ENCODE measurements at places on chromosomes 13 and 19. TPM values are rescaled to one million over a fixed set of nuclear protein-coding genes. Genes with fewer than 3 reads are reported as not detected.

DNA sequence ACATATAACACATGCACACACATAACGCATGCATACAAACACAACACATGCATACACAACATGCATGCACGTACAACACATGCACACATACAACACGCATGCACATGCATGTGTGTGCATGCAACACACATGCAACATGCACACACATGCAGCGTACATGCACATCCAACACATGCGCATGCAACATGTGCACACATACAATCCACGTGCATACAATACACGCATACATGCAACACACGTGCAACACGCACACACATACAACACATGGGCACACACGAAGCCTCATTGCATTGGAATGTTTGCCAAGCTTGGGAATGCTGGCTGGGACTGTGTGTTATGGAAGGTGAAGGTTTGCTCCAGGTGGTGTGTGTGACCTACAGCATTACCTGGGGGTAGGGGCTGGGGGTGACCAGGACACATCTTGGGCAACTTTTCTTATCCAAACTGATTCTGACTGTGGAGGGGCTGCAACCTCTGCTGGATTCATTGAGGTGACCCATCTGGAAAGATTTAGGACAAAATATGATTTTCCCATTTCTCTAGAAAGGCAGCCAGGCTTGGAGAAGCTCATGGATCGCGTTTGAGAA is 58.9 kb downstream of the SPACA7 start:
- no peak for DNase-seq

DNA sequence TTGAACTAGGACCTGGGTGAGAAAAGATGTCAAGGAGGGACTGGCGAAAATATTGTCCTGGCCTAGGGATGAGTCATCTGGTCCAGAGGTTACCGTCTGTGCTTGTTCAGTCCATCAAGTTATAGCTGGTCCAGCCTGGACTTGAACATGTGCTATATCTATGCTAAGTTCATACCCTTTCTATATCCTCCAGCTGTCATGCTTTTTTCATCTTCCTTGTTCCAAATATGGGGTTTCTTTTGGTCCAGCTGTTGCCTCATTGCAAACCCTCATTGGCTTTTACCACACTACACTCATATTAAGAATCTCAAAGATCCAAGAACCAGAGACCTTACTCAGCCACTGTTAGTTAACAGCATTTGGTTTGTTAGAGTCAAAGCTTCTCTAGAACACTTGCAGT is 19.1 kb upstream of the KLF12 start:
- no peak for DNase-seq

- DNase-seq = no peak
Observed at GRCh38 chr13:112014857-112015256, 52.1 kb upstream of the SOX1 start.

GRCh38 chr19:48713041-48713863 is 6.3 kb downstream of the MAMSTR start:
- no peak for DNase-seq

DNA sequence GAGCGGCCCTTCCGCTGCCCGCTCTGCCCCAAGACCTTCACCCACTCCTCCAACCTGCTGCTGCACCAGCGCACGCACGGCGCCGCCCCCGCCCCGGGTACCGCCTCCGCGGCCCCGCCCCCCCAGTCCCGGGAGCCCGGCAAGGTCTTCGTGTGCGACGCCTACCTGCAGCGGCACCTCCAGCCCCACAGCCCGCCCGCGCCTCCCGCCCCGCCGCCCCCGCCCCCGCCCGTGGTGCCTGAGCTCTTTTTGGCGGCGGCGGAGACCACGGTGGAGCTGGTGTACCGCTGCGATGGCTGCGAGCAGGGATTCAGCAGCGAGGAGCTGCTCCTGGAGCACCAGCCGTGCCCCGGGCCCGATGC is 3.2 kb upstream of the NAT14 start:
- DNase-seq = no peak

DNA sequence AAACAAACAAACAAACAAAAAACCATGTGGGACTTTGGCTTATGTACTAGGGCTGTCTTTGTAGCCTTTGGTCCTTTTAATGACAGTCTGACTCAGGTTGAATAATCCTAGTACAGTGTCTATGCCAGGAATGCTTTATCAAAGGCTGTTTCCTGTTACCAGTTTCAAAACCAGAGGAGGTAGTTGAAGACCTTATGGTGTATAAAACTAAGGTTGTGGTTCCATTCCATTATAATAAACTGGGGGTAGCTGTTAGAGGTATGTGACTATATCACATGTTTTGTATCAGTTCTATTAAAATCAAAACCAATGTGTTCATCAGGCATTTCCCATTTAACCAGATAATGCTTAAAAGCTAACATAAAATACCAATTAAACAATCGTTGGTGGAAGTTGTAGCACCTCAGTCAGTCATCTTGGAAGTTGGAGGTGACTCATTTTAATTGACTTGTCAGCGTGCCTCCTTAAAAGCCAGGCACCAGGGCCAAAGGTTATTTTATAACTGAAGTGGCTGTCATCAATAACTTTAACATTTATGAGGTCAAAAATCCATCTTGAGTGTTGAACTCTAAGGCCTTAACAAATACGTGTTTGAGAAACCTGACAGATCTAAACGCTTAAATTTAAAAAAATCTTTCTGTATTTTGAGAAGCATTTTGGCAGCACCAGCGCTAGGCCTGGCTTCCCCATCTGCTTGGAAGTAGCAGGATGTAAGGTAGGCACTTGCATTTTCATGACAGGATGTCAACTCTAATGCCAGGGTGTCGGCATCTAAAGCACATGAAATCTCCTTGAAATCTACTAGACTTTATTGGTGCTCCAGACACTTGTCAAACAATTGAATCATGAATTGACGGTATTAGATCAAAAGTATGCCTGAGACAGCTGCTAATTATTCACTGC is 162.5 kb downstream of the LMO7 start:
- no peak for DNase-seq

GRCh38 chr13:31322026-31322425 is 122.3 kb downstream of the B3GLCT start:
- DNase-seq = no peak

DNA sequence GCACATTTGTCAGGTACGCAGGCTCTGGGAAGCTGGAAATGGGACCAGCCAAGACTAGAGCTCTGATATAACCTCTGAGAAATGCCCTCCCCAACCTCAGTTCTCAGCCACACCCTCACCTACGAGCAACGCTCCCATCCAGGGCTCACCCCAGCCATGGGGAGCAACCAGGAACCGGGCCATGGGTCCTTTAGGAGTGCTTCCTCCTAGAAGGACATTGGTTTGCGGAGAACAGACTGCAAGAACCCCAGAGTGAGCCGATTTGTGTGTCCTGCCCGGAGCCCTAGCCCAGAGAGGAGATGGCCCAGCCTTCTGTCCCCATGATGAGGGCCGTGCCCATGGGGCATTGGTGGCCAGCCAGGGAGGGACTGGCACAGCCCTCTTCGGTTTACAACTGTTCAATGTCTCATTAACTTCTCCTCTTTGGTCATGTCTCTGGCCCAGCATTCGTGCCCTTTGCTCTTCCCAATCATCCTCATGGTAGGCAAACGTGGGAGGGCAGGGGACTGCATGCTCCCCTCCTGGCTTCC is 32.9 kb upstream of the IGSF23 start:
- DNase-seq = no peak

- DNase-seq = no peak
Observed at GRCh38 chr13:40375489-40376171, 290.8 kb downstream of the FOXO1 start.

DNA sequence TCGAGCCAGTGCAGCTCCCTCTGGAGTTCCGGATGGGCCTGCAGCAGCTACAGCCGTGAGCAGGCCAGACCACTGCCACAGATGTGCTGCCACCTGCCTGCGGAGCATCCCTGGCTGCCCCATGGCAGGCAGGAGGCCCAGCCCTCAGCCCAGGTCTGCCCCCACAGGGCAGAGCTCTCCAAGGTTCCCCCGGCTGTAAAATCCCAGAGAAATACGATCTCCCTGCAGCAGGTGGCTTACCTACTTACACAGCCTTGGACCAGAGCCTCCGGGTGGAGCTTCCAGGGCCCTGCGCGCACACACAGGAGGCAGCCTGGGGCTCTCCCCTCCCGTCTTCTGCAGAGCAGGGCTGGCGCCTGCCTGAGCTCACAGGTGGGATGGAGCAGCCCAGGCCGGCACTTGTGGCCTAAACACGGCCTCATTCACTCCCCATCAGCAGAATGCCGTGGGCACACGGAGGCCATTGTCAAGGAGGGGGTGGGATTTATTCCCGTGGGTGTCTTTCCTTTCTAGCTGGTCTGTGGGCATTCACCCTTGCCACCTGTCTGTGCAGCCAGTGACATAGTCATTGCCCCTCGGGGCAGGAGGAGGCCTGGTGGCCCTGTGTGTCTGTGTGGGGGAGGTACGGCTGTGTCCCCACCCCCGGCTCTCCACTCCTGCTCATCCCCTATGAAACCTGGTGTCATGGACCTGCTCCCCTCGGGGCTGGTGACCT is 118.0 kb downstream of the KDM4B start:
- no peak for DNase-seq

The PEAK3 gene
- 0.87 TPM for total RNA-seq

The EEF1AKMT1 gene
- 14.1 TPM for total RNA-seq

The MYO16 gene
- total RNA-seq = 1.8 TPM

The TTC9B gene
- total RNA-seq = not detected
